ENCODE measurements at places on chromosomes 5 and 9.

DNA sequence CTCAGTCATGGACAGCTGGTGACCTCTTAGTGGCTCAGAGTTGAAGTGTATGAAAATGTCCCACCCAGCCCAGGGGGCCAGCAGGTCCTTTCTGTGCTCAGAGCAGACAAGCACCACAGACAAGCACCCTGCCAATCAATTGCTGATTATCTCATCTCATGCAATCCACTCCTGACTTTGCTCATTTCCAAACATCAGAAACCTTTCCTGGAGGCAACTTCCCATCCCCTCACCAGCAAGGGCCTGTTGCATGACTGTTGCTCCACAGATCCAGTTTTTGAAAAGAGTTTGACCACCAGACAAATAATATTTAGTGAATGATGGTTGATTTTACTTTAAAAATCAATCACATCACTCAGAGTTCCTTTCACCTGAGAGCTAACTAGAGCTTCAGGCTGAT is 397.3 kb upstream of the KLF4 start:
- no peak for DNase-seq

DNA sequence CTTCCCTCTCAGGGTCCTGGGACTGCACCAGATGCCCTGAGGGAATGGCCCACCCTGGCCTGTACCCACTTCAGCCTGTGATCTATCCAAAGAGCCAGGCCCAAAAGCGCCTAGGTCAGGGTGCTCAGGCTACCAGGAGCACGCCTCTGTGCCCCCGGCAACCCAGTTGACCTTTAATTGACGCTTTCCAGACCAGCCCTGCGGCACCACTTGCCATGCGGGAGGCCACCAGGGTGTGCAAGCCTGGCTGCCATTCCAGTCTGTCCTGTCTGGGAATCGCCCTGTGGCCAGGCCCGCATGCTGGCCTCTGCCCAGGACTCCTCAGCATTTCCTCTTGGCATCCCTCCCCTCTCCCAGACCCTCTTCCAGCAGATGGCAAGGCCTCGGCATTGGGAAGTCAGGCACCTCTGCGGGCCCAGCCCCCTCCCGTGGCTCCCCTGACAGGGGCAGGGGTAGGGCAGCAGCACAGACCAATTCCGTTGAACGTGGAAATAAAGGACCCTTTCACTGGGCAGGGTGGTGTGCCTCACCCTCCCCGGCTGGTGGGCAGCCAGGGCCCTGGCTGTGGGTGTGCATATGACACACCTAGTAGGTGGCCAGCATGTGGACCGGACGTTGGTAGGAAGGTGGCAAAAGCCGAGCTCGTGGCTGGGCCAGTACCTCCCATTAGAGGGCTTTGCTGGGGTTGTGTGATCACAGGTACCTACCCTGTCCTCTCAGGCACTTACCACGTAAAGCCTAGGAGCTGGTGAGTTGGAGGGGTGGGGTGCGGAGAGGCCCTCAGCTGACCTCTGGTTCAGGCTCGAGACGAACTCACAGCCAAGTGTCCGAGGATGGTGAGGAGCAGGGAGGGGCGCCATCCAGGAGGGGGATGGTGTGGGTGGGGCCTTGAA is 3.5 kb upstream of the AIF1L start:
- DNase-seq = no peak

- DNase-seq = no peak
Measured at GRCh38 chr5:170736966-170737365, 46.6 kb upstream of the GABRP start.

DNA sequence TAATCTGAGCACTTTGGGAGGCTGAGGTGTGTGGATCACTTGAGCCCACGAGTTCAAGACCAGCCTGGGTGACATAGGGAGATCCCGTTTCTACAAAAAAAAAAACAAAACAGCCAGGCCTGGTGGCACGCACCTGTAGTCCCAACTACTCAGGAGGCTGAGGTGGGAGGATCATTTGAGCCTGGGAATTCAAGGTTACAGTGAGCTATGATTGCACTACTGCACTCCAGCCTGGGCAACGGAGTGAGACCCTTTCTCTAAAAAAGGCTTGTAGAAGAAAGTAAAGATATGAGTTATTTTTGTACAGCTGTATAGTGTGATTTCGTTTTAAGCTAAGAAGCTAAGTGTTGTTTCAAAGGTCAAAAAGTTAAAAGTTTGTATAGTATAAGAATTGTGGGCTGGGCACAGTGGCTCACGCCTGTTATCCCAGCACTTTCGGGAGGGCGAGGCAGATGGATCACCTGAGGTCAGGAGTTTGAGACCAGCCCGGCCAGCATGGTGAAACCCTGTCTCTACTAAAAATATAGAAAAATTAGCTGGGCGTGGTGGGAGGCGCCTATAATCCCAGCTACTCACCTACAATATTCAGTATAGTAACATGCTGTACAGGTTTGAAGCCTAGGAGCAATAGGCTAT is 18.8 kb downstream of the UBE2R2 start:
- no peak for DNase-seq

GRCh38 chr9:9410736-9411135 is 1202.1 kb downstream of the PTPRD start:
- DNase-seq = no peak

DNA sequence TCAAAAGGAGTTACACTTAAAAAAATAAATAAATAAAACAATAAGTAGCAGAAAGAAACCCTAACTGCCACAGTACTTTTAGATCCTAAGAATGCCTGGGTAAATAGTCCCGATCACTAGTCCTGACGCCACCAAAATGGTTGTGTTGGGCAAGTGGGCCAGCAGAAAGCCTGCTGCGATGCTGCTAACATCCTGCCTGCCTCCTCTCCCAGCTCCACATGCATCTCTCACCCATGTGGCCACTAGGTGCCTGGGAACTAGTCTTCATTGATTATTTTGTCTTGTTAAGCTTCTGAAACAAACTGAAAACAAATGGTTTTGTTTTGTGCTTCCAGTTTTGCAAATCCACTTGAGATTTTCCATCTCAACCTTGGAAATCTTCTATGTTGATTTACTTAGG is 54.4 kb upstream of the TRAF1 start:
- no peak for DNase-seq

DNA sequence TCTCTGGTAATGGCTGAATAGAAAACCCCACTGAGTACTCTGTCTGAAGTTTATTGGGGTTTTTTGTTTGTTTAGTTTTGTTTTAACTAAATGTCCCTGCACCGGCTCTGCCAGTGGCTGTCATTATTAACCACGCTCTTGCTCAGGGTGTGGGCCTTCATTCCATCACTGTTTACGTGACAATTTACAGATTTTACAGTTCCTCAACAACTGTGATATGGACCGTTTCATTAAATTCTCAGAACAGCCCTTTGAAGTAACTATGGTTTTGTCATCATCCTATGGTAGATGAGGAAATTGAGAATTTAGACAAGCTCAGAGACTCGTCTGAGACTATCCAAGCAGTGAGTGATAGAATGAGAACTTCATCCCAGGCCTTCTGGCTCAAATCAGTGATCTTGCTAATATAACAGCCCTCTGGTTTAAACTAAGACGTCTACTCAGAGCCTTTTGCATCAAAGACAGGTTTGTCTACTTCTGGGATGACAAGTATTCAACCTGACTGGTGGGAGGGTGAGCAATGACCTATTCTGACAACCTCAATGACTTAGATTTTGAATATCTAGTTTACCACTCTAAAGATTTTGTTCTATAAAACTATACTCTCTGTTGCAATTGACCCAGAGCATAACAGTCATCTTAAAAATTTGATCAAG is 77.3 kb upstream of the MAP3K1 start:
- DNase-seq = no peak

DNA sequence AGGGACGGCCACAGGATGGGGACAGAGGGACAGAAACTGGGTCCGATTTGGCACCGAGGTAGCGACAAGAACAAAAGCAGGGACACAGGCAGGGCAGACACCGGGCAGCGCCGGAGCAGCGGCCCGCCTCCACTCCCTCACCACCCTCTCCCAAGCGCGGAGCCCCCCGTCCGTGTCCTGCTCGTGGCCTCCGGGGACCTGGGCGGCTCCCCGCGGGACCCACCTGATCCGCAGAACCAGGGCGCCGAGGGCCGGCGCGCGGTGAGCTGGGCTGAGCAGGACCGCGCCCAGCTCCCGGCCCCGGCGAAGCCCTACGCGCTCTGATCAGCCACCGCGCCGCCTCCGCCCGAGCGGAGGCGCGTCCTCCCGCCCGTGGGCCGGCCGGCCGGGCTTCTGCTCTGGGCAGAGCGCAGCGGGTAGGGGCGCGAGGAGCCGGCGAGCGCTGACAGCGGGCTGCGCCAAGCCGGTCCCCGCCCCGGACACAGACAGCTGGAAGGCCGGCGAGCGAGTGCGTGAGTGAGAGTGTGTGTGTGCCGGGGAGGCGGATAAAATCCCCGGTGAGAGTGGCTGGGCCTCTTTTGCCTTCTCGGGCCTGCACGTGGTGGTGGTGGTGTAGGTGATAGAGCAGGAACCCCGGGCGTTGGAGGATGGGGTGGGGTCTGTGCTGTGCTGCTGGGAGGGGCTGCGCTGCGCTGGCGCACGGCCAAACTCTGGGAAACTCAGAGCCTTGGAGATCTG is at the start of gene GGTA1:
GGTA1 (minus strand) TSS at position 418 of the 738 bp plus-strand sequence. CDS start 31,922 bp downstream, outside the sequence.
- no peak for DNase-seq

DNA sequence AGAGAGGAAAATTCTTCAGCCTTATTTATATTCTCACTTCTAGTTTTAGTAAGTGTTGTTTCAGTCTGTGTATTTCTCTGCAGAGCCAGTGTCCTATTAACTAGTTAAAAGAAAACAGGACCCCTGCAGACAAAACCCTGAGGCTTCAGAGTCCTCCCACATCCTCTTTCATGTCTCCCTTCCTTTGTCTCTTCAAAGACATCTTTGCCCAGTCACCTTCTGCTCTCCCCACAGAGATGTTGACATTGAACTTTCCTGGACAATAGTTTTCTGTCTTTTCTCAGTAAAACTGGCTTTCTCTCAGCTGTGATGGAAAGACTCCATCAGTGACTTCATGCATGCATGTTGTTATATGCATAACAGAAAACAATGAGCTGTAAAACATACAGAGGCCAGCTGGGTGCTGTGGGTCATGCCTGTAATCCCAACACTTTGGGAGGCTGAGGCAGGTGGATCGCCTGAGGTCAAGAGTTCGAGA is 20.2 kb downstream of the GRAMD2B start:
- DNase-seq = no peak

DNA sequence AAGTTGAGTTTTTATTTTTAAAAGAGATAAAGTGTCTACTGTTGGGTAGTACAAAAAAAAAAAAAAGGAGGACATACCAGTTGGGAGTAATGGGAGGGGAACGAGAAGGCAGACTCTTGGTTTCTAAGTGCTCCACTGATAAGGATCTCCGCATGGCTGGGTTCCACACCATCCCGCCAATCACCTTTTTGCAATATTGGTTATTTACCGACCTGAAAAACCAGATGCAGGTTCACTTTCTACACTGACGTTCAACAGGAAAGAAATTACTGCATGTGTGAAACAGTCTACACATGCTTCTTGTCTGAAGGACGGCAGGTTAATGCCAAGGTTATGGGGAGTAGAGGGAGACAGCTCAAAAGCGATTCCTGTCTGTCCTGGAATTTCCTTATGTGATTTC is 75.5 kb downstream of the PTPN3 start:
- DNase-seq = no peak

GRCh38 chr9:15724016-15724415 is 171.2 kb downstream of the CCDC171 start:
- DNase-seq = no peak

All from NCI-H187 (cell line).